CD8-positive, alpha-beta memory T cell (primary cell): ENCODE measurements at places on chromosomes 1 and 21. TPM values are rescaled to one million over a fixed set of nuclear protein-coding genes. Genes with fewer than 3 reads are reported as not detected.

Gene CD1E
- polyA plus RNA-seq = not detected

Gene KPRP
- polyA plus RNA-seq = not detected

Gene MARCKSL1
- 45.8 TPM for polyA plus RNA-seq

Gene CELSR2
- 0.77 TPM for polyA plus RNA-seq

Gene CAMK1G
- not detected for polyA plus RNA-seq

Gene EDN2
- polyA plus RNA-seq = not detected

Gene APOBEC4
- not detected for polyA plus RNA-seq

Gene SYT11
- 19.3 TPM for polyA plus RNA-seq

Gene DCST2
- polyA plus RNA-seq = not detected

Gene ZNHIT6
- 17.5 TPM for polyA plus RNA-seq

Gene KCNK2
- not detected for polyA plus RNA-seq

Gene FAM110D
- polyA plus RNA-seq = not detected

Gene DISP1
- polyA plus RNA-seq = 2.6 TPM

DNA sequence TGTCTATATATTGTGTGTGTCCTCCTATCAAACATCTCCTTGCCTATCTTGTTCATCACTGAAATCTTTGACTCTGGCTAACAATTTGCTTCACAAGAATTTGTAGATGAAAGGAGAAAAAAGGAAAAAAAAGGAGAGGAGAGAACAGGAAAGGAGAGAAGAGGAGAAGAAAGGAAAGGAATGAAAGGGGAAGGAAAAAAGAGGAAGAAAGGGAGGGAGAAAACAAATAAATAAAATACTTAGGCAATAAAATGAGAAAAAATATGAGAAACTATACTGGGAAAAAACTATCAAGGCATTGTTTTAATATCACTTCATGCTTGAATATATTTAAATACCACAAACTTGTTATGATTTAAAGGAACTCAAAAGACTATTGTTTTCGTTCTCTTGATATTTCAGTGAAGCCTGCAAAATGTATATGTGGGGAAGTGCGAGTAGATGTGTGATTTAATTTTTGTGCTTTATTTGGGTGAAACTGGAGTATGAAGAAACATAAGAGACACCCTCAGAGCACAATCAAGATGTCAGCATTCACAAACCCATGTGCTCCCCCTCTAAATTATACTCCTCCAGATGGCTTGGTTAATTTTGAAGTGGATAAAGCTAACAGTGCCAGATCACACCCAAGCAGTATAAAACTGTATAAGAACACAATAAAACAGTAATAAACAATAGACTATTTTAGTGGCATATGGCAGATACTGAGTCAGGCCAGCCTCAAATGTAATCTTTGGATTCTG, 205.7 kb upstream of the SAMSN1 start:
- no peaks in the 10 kb centered on the region for H3K27me3 ChIP-seq
- peak overlapping the region; percentile 76 for H3K27ac ChIP-seq
- no peaks in the 10 kb centered on the region for H3K36me3 ChIP-seq
- DNase-seq = no peak

- H3K4me3 ChIP-seq = no peak overlapping the region
- DNase-seq = no peak
- H3K27ac ChIP-seq = no peak overlapping the region
- H3K27me3 ChIP-seq = no peaks in the 10 kb centered on the region
- no peaks in the 10 kb centered on the region for H3K4me1 ChIP-seq
- peaks cover 9% of the 10 kb centered on the region for H3K36me3 ChIP-seq
These were observed 32.1 kb downstream of the TAF5L start for GRCh38 chr1:229593800-229594199.

GRCh38 chr1:193326296-193326695, 139.9 kb upstream of the B3GALT2 start:
- H3K36me3 ChIP-seq = no peaks in the 10 kb centered on the region
- no peaks in the 10 kb centered on the region for H3K27me3 ChIP-seq
- H3K4me3 ChIP-seq = no peak overlapping the region
- no peak for DNase-seq
- H3K4me1 ChIP-seq = no peaks in the 10 kb centered on the region

- H3K27me3 ChIP-seq = no peaks in the 10 kb centered on the region
- no peaks in the 10 kb centered on the region for H3K36me3 ChIP-seq
- H3K27ac ChIP-seq = no peak overlapping the region
- peaks cover 21% of the 10 kb centered on the region for H3K4me1 ChIP-seq
These were observed 116.5 kb upstream of the JUN start for GRCh38 chr1:58900396-58900795.

DNA sequence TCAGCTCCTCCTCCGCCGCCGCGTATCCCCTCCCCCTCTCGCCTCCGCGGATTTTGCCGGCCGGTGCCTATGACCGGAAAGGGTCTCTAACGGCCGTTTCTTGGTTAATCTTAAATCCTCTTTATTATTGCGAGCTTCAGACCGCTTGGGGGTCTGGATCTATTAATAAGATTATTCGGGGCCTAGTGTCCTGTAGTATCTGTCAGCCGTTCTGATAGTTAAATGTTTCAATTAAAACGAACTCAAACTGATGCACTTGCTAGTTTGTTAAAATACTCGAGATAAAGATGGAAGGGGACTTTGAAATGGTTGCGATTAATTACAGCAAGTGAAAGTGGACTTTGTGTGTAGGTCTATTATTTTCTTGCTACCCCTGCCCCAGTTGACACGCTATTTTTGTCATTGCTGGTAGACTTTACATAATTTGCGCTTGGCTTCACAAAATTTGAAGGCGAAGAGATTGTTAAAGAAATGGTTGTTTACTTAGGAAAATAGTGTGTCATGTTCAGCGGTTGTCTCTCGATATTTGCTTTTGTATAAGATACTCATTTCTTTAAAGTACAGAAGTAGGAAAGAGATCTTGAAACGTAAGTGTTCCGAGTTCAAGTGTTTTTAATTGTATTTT, 779 bp downstream of the SON start:
- H3K36me3 ChIP-seq = peaks cover 12% of the 10 kb centered on the region
- peak overlapping the region; percentile 99 for H3K27ac ChIP-seq
- H3K4me1 ChIP-seq = peaks cover 39% of the 10 kb centered on the region
- peak; percentile 74 for DNase-seq
- peak overlapping the region; percentile 98 for H3K4me3 ChIP-seq
- no peaks in the 10 kb centered on the region for H3K27me3 ChIP-seq

DNA sequence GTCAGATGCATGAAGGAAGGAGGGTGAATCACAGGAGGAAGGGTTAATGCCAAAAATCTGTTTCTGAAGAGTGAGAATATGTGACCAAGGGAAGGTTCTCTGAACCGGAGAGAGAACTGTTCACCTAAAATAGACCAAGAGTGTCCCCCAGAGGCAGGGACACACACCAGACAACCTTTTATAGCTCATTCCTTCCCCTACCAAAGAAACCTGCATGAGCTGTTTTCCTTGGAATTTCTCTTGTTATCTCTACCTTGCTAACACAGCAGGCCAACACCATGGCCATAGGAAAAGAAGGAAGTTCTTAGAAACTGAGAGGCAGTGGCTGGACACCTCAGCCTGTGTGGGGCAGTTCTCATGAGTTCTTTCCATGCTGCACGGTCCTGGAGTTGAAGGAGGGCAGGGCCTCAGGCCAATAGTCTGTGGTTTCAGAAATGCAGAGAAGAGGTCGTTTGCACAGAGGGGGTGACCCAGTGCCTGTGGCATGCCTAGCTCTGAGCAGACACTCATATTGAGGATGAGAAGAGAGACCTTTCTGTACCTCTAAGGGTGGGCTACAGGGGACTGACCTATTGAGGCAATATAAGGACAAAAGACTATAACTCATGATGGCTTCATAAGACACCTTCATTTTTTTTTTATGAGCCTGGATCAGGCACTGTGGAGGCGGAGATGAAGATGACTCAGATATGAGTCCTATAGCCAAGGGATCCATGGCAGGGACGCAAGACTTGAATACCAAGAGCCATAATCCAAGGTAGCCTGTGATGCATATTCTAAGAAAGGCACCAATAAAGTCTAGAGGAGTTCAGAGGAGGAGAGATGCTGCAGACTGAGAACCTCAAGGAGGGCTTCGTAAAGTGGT, 39.4 kb downstream of the IGFN1 start:
- no peak overlapping the region for H3K27ac ChIP-seq
- no peaks in the 10 kb centered on the region for H3K36me3 ChIP-seq
- DNase-seq = no peak
- H3K4me1 ChIP-seq = no peaks in the 10 kb centered on the region

- no peak for DNase-seq
- H3K4me1 ChIP-seq = no peaks in the 10 kb centered on the region
- no peak overlapping the region for H3K27ac ChIP-seq
These were observed 16.7 kb upstream of the NADK start for GRCh38 chr1:1794999-1795398.

- DNase-seq = no peak
- no peak overlapping the region for H3K4me3 ChIP-seq
- H3K4me1 ChIP-seq = no peaks in the 10 kb centered on the region
- no peak overlapping the region for H3K27ac ChIP-seq
- no peaks in the 10 kb centered on the region for H3K27me3 ChIP-seq
These were observed 345.5 kb upstream of the DUSP10 start for GRCh38 chr1:222087221-222087920.

DNA sequence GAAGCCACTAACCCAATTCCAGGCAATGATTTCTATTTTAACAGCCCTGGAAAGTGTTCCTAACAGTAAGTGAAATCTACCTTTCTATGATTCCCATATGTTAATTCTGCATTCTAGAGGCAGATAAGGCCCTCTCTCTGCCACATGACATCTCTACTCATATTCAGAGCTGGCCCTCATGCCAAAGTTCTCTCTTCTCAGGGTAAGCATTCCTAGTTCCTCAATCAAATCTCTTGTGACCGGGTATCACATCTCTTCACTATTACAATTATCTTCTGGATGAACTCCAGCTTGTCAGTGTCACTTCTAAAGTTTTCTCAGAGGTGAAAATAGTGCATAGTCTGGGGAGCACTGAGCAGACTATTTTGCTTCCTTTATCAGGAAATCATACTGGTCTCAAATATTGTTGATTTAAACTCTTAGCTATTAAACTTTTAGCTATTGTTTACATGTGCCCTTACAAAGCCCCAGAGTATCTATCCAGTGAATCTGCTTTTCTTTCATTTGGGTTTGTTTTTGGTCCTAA, 66.4 kb upstream of the TNFSF18 start:
- no peak overlapping the region for H3K27ac ChIP-seq
- no peak overlapping the region for H3K4me3 ChIP-seq
- no peak for DNase-seq
- no peaks in the 10 kb centered on the region for H3K4me1 ChIP-seq
- H3K36me3 ChIP-seq = no peaks in the 10 kb centered on the region

- H3K27ac ChIP-seq = no peak overlapping the region
- H3K4me1 ChIP-seq = peaks cover under 1% of the 10 kb centered on the region
- no peak overlapping the region for H3K4me3 ChIP-seq
- no peak for DNase-seq
- H3K36me3 ChIP-seq = no peaks in the 10 kb centered on the region
These were observed 5.8 kb downstream of the SLC45A1 start for GRCh38 chr1:8323706-8324105.

GRCh38 chr1:4269330-4269729, 369.3 kb upstream of the C1orf174 start:
- H3K4me1 ChIP-seq = no peaks in the 10 kb centered on the region
- DNase-seq = no peak
- no peak overlapping the region for H3K4me3 ChIP-seq

GRCh38 chr1:50208315-50208714, 99.6 kb downstream of the ELAVL4 start:
- no peak for DNase-seq
- no peaks in the 10 kb centered on the region for H3K27me3 ChIP-seq
- H3K4me1 ChIP-seq = no peaks in the 10 kb centered on the region
- H3K4me3 ChIP-seq = no peak overlapping the region
- H3K36me3 ChIP-seq = no peaks in the 10 kb centered on the region
- H3K27ac ChIP-seq = no peak overlapping the region

DNA sequence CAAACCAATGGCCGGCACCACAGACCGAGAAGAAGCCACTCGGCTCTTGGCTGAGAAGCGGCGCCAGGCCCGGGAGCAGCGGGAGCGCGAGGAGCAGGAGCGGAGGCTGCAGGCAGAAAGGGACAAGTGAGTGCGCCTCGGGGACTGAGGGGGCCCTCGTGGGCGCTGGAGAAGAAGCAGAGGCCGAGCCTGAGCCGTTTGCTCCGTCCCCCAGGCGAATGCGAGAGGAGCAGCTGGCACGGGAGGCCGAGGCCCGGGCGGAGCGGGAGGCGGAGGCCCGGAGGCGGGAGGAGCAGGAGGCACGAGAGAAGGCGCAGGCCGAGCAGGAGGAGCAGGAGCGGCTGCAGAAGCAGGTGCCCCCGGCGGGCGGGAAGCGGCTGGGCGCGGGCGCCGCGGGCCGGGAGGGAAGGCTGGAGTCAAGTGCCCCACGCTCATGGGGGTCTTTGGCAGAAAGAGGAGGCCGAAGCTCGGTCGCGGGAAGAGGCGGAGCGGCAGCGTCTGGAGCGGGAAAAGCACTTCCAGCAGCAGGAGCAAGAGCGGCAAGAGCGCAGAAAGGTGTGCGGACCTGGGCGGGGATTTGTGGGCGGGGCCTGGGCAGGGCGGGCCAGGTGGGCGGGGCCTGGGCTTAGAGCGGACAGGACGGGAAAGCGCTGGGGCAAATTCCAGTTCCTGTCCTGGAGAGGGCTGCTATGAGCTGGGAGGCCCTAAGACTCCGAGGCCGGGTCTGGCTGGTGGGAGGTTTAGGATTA, 22.7 kb downstream of the MAP7D1 start:
- H3K4me3 ChIP-seq = no peak overlapping the region
- H3K4me1 ChIP-seq = no peaks in the 10 kb centered on the region
- no peak for DNase-seq
- no peak overlapping the region for H3K27ac ChIP-seq
- H3K27me3 ChIP-seq = no peaks in the 10 kb centered on the region

DNA sequence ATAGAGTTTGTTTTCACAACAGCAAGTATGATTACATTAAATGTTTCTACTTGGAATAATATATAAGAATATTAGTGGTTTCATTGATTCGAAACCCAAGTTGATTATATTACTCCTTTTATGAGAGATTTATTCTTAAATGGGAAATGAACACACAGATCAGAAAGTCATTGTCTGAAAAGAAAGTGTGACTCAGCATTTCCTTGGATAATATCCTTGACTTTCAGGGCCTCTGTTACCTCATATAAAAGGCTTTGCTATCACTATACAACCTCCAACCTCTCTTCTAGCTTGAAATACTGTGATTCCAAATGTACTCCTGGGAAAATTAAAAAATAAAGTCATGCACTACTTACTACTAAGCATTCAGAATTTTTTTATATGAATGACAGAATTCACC, 295.3 kb upstream of the LYPLAL1 start:
- H3K4me1 ChIP-seq = no peaks in the 10 kb centered on the region
- H3K4me3 ChIP-seq = no peak overlapping the region
- no peaks in the 10 kb centered on the region for H3K27me3 ChIP-seq
- DNase-seq = no peak
- H3K27ac ChIP-seq = no peak overlapping the region

GRCh38 chr1:42679364-42679983, 2.7 kb upstream of the YBX1 start:
- H3K4me3 ChIP-seq = no peak overlapping the region
- peaks cover 26% of the 10 kb centered on the region for H3K4me1 ChIP-seq
- DNase-seq = no peak
- H3K36me3 ChIP-seq = no peaks in the 10 kb centered on the region

GRCh38 chr1:203544978-203545816, 51.2 kb downstream of the OPTC start:
- no peak for DNase-seq
- H3K27ac ChIP-seq = no peak overlapping the region
- H3K36me3 ChIP-seq = no peaks in the 10 kb centered on the region
- no peaks in the 10 kb centered on the region for H3K27me3 ChIP-seq
- no peak overlapping the region for H3K4me3 ChIP-seq
